Foreskin melanocyte (primary cell): ENCODE measurements at places on chromosomes 7 and 10.

- DNase-seq: no peak
Measured at GRCh38 chr7:49327155-49327554, 402.8 kb downstream of the CDC14C start.

DNA sequence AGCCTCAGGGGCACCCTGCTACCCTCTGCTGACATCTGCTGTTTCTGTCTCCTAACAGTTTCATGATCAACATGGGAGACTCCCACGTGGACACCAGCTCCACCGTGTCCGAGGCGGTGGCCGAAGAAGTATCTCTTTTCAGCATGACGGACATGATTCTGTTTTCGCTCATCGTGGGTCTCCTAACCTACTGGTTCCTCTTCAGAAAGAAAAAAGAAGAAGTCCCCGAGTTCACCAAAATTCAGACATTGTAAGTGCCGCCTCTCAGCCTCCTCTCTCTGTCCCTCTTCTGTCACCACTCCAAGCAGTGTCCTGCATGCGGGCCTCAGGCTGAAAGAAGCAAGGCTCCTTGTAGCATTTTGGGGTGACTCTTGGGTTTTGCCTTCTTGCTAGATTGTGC is 39.0 kb downstream of the POR start:
- no peak for DNase-seq

DNA sequence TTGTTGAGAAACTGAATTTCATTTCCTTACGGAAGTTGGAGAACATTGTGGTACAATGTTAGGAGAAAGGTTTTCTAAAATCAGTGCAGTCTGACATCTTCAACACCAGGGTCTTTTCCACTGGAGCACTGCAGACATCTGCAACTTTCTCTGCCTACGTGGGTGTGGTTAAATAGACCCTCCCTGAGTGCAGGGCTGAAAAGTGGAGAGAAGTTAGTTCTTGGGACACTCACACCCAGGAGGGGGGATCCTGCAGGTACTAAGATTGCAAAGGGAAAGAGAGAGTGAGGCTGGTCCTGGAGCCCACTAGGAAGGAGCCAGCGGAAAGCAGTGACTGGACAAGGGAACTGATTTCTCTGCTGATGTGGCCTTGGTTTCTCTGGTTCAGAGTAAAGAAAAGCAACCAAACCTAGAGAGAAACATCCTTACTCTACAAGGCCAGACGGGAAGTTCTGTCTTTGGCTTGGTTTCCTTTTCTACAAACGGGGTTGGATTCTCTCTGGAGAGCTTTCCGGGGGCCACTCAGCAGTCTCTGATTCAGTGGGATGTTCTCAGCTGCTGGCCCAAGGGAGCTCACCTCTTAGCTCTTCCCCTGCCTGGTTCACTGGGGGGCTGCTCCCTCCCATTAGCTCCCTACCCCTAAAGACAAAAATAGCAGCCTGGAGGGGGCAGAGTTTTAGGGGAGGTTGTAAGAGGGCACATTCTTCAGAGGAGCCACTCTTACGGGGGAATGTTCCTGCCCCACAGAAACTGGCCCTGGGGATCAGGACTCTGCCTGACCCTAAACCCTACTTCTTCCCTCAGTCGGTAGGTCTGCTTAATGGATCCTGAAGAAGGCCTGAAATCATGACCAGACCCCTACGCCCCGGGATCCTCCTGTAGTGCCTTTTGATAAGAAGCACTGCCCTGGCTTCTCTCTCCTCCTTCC is 2.7 kb downstream of the UPP1 start:
- no peak for DNase-seq

GRCh38 chr7:28592861-28593260 is 180.5 kb downstream of the CREB5 start:
- no peak for DNase-seq

- DNase-seq: no peak
Measured at GRCh38 chr7:45601094-45601493, 26.9 kb downstream of the ADCY1 start.

- no peak for DNase-seq
Measured at GRCh38 chr7:101223528-101223927, 5.6 kb downstream of the ZNHIT1 start.

DNA sequence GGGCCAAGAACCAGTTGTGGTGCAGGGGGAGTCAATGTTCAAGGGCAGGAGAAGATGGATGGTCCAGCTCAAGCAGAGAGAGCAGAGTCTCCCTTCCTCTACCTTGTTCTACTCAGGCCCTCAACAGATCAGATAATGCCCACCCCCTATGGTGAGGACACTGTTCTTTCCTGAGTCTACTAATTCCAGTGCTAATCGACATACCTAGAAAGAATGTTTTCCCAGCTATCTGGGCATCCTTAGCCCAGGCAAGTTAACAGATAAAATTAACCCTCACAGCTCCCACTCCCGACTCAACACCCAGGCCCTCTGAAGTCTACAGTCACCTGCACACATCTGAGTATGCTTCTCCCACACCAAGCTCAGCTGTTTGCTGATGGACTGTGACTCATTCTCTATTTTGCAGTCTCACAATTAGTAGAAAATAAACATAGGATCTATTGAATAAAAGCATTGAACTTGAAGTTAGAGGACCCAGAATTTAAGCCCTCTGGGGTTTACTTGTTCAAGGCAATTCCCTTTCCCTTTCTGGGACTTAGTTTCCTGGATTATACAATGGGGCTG is 17.1 kb downstream of the COL13A1 start:
- DNase-seq: no peak
